ENCODE measurements at places on chromosomes 6 and 20. TPM values are rescaled to one million over a fixed set of nuclear protein-coding genes. Genes with fewer than 3 reads are reported as not detected.

The NRN1 gene
- 0.24 TPM for total RNA-seq

The NAPB gene
- 7.6 TPM for total RNA-seq

The SH3BGRL2 gene
- total RNA-seq = 0.81 TPM

The C6orf163 gene
- total RNA-seq = 1.5 TPM

DNA sequence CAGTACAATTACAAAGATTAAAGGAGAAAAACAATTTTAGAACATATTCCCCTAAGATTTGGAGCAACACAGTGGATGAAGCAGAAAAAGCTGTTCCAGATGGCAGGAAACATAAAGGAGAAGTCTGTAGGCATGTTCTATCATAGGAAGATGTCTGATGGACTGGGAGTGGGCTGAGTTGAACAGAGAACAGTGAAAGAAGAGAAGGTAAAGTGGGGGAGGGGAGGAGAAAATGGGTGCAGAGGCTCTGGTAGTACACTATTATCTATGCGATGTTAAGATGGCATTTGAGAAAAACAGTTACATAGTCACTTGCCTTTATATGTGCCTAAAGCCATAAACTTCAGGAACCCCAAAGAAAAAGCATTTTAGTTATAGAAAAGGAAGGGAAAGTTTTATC is 4.2 kb upstream of the PHIP start:
- H3K27me3 ChIP-seq = no peaks in the 10 kb centered on the region
- H3K4me3 ChIP-seq = no peak overlapping the region
- no peaks in the 10 kb centered on the region for H3K36me3 ChIP-seq

DNA sequence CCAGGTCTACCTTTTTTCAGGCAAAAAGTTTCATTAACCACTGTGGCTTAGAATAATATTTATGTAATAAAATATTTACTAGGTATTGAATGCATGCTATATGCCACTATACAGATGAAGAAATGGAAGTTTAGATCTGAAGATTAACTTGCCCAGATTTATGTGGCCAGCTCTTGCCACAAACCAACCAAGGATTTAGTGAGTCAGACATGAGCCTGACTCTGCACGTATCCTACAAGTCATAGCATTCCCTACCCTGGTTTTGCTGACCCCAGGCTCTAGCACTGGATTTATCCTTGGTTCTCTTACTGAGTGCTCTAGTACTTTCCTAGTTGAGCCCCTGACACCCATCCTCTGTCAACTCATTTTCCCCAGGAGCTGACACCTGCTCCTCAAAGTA is 75.4 kb downstream of the ANKEF1 start:
- H3K36me3 ChIP-seq = no peaks in the 10 kb centered on the region
- no peak overlapping the region for H3K4me3 ChIP-seq
- no peak for DNase-seq
- no peaks in the 10 kb centered on the region for H3K27me3 ChIP-seq
- H3K27ac ChIP-seq = no peak overlapping the region

GRCh38 chr20:56554869-56555268 is 21.8 kb downstream of the FAM209B start:
- no peak overlapping the region for H3K4me3 ChIP-seq
- H3K27me3 ChIP-seq = no peaks in the 10 kb centered on the region
- H3K36me3 ChIP-seq = no peaks in the 10 kb centered on the region
- no peak overlapping the region for H3K27ac ChIP-seq
- H3K4me1 ChIP-seq = no peaks in the 10 kb centered on the region

DNA sequence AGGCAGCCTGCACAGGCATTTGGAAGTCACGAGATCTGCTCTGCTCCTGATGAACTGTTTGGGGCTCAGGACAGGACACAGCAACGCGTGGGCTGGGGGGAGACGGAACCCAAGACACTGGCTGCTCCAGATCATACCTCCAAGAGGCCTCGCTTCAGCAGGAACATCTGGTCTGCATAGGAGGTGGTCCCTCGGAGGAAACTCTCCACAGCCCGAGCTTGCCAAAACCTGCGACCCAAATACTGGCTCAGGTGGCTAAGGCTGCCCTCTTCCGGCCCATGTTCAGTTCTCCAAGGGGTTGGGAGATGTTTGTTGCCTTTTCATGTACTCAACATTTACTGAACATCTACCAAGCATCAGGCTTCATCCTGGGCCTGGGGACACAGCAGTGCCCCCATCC is 51.7 kb downstream of the MYH7B start:
- H3K27me3 ChIP-seq = no peaks in the 10 kb centered on the region
- peaks cover 69% of the 10 kb centered on the region for H3K36me3 ChIP-seq
- no peaks in the 10 kb centered on the region for H3K4me1 ChIP-seq

GRCh38 chr20:25537890-25538289 is 47.4 kb downstream of the NINL start:
- H3K4me1 ChIP-seq = no peaks in the 10 kb centered on the region
- DNase-seq = no peak
- no peaks in the 10 kb centered on the region for H3K36me3 ChIP-seq
- H3K27ac ChIP-seq = no peak overlapping the region
- H3K4me3 ChIP-seq = no peak overlapping the region
- H3K27me3 ChIP-seq = no peaks in the 10 kb centered on the region

DNA sequence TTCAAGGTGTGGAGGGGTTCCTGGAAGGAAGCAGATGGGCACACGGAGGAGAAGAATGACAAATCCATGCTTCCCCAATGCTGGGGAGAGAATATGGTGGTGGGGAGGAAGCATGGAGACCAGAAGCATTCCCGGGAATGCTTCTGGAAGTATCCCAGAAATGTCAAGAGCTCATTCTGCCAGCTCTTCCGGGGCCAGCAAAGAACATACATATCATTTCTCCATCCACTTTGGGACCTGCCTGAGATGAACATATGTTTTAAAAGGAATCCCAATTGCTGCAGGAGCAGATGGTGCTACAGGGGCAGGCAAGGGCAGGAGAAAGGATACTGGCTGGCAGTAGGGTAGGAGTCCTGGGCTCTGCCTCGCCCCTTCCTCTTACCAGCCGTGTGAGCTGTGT is 37.9 kb upstream of the CCDC167 start:
- H3K27ac ChIP-seq = no peak overlapping the region
- no peaks in the 10 kb centered on the region for H3K4me1 ChIP-seq
- H3K36me3 ChIP-seq = no peaks in the 10 kb centered on the region
- no peaks in the 10 kb centered on the region for H3K27me3 ChIP-seq
- no peak for DNase-seq

- H3K4me1 ChIP-seq = peaks cover 28% of the 10 kb centered on the region
- H3K27ac ChIP-seq = no peak overlapping the region
- no peaks in the 10 kb centered on the region for H3K27me3 ChIP-seq
- no peak overlapping the region for H3K4me3 ChIP-seq
- no peak for DNase-seq
Measured at GRCh38 chr6:139251691-139252390, 40.0 kb downstream of the TXLNB start.

- no peaks in the 10 kb centered on the region for H3K4me1 ChIP-seq
- no peak overlapping the region for H3K4me3 ChIP-seq
- no peak for DNase-seq
- no peaks in the 10 kb centered on the region for H3K27me3 ChIP-seq
Measured at GRCh38 chr6:164911873-164912580, 397.4 kb downstream of the C6orf118 start.
